Tongue (tissue), 3 donors: ENCODE measurements at places on chromosomes 4 and X.

DNA sequence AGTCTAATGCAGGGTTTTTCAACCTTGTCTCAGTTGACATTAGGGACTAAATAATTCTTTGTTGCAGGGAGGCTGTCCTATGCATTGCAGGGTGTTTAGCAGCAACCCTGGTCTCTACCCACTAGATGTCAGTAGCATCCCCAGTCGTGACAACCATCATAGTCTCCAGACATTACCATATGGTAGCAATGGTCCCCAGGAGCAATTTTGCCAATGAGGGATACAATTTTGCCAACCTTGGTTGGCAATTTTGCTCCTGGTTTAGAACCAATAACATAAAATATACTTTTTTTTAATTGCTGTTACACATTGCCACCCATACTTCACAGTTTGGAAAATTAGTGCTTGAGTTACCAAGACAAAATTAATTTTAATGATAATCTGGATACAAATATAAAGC, 6.0 kb downstream of the EREG start:
- peak; percentile 37 for DNase-seq

DNA sequence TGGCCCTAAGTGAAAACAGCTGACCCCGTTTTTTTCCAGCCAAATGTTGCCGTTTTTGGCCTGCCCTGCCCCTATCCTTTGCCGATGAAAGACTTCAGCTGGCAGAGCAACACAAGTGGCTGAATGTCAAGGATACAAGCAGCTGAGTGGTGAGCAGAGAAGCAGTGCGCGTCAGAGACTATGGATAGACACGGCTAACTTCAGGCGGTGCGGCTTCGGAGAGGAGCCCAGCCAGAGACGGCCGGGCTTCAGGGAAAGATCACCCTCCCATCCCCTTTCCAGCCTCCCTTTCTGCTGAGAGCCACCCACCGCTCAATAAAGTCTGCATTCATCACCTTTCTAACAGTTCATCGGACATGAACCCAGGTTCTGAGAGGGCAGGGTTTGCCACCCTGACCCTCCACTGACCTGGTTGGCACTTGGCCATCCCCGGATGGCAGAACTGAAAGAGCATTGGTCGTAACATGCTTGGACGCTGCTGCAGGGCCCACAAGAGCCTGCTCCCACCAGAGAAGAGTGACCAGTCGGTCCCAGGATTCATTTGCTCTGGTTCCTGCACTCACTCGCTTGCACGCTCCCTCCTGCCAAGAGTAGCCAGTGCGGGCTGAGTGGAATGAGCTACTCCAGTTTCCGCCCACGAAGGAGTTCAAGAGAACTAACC, 125.8 kb downstream of the PPEF1 start:
- DNase-seq = peak; percentile 85

GRCh38 chrX:14694611-14695010, 165.3 kb downstream of the GLRA2 start:
- no peak for DNase-seq

- DNase-seq = no peak
Observed at GRCh38 chrX:47798861-47799260, 37.8 kb upstream of the ZNF81 start.

- DNase-seq = no peak
Observed at GRCh38 chr4:135408109-135408508, 1206.5 kb upstream of the PABPC4L start.

GRCh38 chr4:112975567-112976355, 73.7 kb upstream of the ANK2 start:
- no peak for DNase-seq

- DNase-seq = no peak
Observed at GRCh38 chr4:183241322-183241640, 78.8 kb downstream of the CLDN22 start.

DNA sequence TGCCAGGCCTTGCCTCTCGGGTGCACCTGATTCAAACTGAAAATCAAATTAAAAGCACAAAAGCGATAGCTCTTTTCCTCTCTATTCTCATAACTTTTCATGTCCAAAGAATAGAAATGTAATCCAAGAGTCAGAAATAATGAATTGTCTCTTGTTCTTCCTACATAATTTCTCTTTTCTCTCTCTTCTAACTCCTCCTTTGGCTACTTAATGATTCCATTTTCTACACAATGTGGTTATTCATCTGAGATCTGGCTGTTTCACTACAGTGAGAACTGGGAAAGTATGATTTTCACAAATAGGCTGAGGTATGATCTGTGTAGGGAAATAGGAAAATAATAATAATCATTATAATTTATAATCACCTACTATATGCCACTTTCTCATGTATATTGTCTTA, 703.5 kb downstream of the PDHA2 start:
- DNase-seq = no peak

DNA sequence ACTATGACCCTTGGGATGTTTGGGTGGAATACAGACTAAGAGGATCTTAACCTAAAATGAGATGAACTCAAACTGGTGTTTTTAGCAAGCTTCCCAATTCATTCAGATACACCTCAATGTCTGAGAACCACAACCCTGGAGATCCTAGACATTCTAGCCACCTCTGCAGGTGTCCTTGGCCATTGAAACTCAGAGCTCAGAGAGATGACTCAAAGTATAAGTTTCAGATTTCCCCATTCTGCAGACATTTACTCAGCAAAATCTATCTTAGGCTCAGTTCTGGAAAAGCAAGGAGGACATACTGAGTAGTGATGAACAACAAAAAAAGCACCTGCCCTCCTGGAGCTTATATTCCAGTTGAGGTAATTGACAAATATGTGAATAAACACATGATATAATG, 47.8 kb downstream of the COMMD8 start:
- no peak for DNase-seq

- DNase-seq = no peak
Observed at GRCh38 chr4:123298261-123298660, 98.3 kb upstream of the SPRY1 start.

DNA sequence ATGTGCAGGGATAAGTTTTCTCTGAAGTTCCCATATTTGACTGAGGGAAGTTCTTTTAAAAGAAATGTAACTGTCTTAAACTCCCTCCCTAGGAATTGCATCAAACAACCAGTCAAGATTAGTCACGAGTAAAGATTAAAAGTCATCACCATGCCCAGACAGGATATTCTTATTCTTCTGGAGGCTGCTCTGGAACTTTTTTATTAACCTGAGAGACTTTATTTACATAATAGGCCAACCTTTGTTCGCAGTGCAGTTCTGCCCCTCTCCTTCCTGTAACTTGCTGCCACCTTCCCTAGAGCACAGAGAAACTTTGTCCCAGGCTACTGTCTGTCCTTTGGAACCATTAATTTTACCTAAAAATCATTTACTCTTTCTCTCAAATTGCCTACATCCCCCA, 9.8 kb upstream of the HERC3 start:
- DNase-seq = no peak

DNA sequence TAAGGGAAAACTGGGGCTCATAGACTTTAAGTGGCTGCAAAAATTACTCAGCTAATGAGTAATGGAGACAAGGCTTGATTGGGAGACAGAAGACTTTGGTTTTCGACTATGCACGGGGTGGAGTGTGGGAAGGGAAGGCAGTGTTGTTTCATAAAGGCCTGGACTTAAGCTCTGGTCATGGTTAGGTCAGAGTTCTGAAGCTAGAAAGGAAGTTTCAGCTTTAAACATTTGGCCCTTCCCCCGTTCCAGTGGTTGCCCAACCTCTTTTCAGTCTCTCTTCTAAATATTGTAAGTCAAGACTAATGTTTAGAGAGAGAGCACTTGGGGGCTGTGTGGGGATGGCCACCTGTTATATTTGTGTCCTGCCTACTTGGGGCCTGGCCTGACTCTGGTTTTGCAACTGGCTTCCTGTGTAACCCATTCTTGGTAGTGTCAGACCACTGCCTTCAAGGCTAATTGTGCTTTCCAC, 21.0 kb downstream of the MSN start:
- DNase-seq = no peak

GRCh38 chr4:120105472-120105871, 38.8 kb upstream of the MAD2L1 start:
- DNase-seq = no peak

DNA sequence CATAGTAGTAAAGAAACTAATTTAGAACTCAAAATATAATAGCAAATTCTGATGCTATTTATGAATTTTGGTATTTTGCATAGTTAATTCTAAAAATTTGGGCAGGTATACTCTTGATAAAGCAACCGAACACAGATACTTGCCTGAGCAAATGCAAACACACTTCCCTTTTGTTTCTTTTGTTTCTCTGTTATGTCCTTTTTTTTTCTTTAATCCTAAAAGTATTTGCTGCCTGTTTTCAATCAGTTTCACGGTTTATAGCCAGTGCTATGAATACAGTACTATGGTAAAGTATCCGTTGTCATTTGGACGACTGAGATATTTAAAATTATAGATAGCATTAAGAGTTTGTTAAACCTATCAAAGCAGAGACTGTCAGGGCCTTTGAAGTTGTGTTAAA, 84.3 kb upstream of the HPRT1 start:
- DNase-seq = no peak

- no peak for DNase-seq
Observed at GRCh38 chr4:14294611-14295010, 667.1 kb upstream of the BOD1L1 start.

DNA sequence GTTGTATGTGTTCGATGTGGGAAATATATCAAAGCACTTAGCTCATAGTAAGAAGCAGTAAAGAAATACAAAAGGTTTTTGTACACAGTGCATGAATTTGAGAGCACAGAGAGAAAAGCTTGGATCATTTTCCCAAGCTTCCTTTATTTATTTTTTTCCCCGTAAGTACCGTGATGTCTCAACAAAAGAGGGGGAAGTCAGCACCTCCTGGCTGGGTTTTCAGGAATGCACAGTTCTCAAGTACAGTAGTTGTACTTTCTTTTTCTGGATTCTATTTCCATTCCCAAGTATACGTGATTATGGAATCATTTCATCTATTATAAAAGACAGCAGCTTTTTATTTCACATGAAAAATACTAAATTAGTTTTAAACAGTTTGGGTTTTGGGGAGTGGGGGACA, 171.5 kb upstream of the EDNRA start:
- no peak for DNase-seq

DNA sequence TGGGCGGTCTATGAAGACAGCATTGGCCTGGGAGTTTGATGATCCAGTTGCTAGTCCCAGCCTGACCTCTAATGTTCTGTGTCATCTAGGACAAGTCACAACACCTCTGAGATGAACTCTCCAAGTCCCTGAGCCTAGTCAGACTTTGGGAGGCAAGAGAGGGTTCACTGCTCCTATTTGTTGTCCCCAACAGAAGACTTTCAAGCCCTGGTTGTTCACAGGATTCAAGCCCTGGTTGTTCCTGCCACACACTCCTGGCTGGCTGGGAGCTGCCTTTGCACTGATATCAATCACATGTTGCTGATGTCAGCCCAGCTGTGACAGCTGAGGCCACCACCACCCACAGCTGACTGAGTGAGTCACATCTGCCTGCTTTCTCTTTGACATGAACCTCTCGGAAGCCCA, 253.2 kb upstream of the RASGEF1B start:
- DNase-seq = peak; percentile 75

DNA sequence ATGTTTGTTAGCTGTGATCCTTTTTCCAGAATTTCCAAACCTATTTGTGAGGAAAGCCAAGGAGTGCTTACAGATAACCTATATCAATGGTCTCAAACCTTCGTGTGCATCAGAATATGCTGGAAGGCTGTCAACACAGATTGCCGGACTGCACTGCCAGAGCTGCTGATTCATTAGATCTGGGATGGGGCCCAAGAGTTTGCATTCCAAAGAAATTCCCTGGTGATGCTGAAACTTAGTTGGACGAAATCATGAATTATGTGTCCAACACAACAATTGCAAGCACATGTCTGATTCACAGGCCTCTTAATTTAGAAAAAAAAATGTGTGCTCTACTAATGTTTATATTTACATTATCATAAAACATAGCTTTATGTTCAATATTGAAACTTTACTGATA, 544.0 kb upstream of the AMOT start:
- DNase-seq = peak; percentile 32

GRCh38 chr4:116531870-116532269, 553.5 kb downstream of the TRAM1L1 start:
- DNase-seq = no peak

- no peak for DNase-seq
Observed at GRCh38 chrX:24357106-24357505, 3.3 kb upstream of the SUPT20HL1 start.

GRCh38 chr4:6942238-6942800, 32.7 kb downstream of the TBC1D14 start:
- peak; percentile 55 for DNase-seq

DNA sequence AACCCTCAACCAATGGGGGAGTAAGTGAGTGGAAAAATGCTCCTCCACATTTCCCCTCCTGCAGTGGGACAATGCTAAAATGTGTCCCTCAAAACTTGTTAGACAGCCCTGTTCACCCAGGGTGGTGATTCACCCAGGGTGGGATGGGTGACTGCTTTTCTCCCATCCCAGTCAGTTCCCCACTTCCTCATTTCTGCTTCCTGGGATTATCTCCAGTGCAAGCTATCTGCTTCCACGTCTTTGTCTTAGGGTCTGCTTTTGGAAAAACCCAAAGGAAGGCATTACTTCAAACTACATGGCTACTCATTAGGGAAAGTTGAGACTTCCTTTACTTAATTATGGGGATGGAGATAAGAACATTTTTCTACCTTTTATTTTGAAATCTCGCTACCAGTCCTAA, 45.5 kb downstream of the ETNPPL start:
- DNase-seq = no peak

- no peak for DNase-seq
Observed at GRCh38 chrX:107213477-107213876, 7.1 kb downstream of the DNAAF6 start.

GRCh38 chrX:83916525-83916924, 55.6 kb downstream of the CYLC1 start:
- DNase-seq = no peak

DNA sequence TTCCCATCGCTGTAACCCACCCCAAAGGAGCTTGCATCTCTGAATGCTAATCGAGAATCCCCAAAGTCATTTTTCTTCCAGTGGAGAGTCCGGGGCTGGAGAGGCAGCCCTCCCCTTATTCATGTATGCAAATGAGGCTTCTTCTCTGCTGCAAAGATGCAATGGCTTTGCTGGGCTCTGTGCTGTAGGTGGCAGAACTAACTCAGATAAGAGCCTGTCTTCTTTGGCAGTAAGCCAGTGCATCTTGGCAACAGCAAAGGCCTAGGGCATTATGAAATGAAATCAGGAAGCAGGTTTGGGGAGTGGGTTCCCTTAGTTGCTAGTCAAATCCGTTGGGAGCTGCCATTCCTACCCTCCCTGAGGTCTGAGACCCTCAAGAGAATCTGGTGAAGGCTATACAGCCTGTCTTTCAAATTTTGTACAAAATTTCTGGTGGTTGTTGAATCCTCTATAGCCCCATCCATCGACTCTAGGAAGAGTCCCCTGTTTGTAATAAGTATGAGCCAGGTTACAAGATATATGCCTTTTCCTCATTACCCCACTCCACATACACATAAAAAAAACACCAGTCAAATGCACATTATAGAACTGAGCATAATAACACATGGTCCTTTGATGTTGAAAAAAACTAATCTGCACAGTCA, 290.6 kb upstream of the TAPT1 start:
- peak; percentile 83 for DNase-seq

- peak; percentile 87 for DNase-seq
Observed at GRCh38 chr4:104064646-104065577, 345.1 kb upstream of the TACR3 start.

GRCh38 chrX:153513265-153513664, 4.2 kb upstream of the ATP2B3 start:
- DNase-seq = no peak

- no peak for DNase-seq
Observed at GRCh38 chr4:175048906-175049305, 130.7 kb downstream of the ADAM29 start.

- no peak for DNase-seq
Observed at GRCh38 chr4:52935317-52935716, 73.2 kb downstream of the RASL11B start.

GRCh38 chr4:136768213-136768924, 763.9 kb downstream of the PCDH18 start:
- no peak for DNase-seq

GRCh38 chr4:163473130-163473529, 424 bp downstream of the TKTL2 start:
- DNase-seq = no peak
